ENCODE measurements at places on chromosomes 11 and 22.

DNA sequence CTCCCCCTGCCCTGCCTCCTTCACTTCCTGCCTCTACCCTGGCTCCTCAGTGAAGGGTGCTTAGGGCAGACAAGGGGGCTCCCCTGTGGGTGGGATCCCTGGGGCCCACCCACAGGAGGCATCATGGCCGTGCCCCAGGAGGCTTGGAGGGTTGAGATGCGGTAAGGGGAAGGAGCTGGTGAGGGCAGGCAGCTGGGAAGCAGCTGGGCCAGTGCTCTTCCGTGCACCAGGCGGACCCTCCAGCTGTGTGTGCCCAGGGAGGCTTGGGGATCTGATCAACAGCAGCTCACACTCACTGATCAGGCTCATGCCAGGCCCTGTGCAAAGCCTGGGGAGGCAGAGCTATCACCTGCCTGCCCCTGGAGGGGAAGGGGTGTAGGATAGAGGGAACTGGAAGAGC is 59.3 kb upstream of the TTLL12 start:
- DNase-seq: no peak

GRCh38 chr11:117855186-117855845 is 21.1 kb downstream of the FXYD6 start:
- DNase-seq: no peak

DNA sequence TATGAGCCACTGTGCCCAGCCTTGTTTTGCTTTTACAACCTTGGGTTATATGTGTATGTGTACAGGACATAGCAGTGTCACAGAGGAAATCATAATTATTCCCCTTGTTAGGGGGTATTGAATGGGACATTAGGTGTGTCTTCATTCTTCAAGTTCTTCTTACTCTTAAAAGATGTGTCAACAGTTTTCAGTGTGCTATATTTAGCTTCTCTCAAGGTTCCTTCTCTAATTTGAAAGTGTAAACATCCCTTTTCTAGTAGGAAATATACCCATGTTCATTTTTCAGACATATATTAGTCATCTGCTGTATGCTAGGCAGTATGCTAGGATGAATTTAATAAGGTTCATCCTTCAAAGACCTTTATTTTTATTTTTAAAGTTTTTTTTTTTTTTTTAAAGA is 17.1 kb downstream of the PCF11 start:
- no peak for DNase-seq

- DNase-seq: no peak
Measured at GRCh38 chr11:46407635-46408034, 16.1 kb upstream of the CHRM4 start.

DNA sequence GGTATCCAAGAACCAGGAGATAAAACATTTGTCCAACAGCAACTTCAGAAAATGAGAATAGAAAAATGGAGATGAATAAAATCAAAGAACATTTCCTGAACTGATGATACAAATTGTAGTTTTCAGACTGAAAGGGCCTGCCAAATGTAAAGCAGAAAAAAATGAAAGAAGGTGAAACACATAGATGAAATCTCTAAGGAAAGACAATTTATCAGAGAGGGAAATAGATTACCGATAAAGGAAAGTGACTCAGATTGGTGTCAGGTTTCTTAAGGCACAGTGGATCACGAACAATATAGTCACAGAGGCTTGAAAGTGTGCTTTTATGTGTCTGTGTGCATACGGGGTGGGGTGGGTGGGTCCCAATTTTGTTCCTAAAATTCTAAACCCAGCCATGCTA is 4.1 kb upstream of the STT3A start:
- no peak for DNase-seq

DNA sequence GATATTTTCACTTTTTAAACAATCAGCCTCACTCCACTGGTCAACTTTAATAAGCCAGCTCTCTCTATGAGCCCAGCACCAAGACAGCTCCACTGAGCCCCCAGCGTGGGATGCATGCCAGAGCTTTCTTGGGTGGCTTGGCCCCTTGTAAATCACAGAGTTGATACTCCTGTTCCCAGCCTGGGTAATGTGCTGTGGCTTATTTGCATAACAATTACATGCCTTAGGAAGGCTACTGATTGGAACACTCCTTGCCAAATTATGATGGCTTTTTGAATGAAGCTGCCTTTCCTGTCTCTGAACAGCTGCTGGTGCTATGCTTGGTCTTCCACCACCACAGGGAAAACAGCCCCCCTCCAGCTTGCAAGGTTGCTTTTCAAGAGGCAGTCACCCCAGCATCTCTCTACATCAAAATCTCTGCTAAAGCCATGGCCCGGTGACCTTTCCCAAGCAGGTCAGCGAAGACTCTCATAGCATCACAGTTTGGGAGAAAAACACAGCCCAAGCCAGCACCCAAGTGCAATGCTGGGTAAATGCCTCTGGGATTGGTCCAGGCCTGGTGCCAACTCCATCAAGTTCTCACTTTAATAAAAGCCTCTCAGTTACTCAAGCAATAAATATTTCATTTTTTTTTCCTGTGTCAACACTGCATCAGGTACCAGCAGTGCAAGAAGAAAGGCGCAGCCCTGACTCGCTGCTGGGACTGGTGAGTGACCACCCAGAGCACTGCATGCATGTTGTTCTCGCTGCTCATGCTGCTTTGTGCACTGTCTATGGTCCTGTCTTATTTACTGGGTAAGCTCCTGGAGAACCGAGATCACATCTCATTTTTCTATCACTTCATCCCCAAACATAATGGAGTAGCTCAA is 549.3 kb downstream of the OPCML start:
- DNase-seq: no peak

GRCh38 chr11:112611771-112612170 is 349.4 kb upstream of the NCAM1 start:
- DNase-seq: no peak
